ENCODE measurements at places on chromosomes 13 and 19.

DNA sequence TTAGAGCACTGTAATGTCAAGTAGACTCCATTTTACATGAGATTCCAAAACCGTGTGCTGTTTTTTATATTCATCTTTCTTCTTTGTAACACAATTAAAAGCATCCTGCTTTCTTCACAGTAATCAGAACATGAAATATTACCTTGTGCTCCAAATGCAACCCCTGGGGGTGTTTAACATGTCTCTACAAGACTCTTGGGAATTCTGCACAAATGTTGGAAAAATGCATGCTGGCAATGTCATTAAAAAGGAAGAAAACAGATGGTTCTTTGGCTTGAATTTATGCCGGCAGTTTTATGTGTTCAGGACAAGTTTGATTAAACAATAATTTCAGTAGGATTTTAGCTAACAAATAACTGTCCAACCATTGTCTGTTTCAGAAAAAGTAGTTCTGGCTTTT lies 159.1 kb downstream of the LIG4 start:
- DNase-seq = no peak

DNA sequence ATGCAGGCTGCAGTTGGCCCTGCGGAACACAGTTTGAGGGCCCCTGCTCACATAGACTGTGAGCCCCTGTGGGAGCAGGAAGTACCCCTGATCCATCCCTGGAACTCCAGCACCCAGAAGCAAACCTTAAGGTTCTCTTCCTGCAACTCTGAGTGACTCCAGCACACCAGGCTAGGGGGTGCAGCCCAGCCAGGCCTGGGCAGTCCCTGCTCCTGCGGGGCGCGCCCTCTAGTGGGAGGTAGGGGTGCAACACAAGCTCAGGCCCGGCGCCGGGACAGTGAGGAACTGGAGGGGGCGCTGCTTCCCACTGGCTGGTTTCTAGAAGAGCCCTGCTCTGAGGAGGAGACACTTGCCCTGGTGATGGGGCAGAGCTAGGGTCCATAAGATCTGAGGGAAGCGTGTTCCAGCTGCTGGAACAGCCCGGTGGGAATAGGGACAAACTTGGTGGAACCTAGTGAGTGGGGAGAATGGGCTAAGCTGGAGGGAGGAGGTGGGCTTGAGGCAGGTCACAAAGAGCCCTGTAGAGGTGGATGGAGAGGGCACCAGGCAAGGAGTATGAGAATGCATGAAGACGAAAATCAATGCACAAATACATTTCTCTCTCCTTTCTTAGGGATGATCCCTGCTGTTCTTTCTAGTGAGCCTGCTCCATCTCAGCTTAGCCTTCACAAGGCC lies 5.0 kb downstream of the ZSCAN5A start:
- peak; percentile 9 for DNase-seq

GRCh38 chr13:31166591-31166990 lies 4.9 kb upstream of the HSPH1 start:
- DNase-seq = no peak

DNA sequence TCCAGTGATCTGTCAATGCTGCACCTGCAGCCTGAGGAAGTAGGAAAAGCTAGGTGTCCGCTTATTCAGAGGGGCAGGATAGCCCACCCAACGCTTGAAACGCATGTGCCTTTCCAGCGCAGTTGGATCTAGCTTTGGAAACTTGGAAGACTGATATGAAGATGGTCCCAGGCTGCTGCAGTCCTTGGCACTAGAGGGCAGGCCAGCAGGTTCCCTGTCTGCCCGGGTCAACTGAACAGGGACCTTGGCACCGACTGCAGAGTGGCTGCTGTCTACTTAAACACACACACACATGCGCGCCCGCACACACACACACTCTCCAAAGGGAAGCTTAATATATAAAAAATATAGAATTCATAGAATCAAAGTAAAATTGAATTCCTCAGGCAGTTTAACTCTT lies 100.0 kb downstream of the TSHZ3 start:
- no peak for DNase-seq

DNA sequence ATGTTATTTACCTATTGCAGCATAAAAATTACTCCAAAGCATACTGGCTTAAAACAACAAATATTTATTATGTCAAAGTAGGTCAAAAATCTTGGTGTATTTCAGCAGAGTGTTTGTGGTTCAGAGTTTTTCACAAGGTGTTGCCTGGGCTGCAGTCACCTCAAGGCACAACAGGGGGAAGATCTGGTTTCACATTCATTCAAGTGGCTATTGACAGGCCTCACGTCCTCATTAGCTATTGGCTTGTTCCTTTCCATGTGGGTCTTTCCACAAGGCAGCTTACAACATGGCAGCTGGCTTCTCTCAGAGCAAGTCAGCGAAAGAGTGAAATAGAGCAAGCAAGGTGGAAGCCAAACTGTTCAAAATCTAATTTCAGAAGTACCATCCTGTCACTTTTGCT lies 602.9 kb downstream of the OLFM4 start:
- DNase-seq = no peak

- DNase-seq = no peak
Measured at GRCh38 chr19:56900573-56901097, 60.1 kb upstream of the PEG3 start.

DNA sequence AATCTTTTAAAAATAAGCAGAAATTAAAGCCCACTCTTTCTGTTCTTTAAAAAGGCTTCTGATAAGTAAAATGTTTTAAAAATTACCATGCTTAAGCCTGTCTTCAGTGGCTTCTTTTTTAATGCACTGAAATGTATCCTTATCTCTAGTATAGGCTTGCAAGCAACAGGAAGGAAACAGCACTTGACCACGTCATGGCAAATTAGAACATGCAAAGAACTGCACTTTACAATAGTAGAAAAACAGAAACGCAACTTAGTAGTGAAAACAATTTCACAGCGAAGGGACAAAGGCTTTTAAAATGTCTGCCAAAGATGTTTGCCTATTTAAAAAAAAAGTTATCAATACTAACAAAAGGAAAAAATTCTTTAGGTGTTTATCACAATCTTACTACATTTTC lies 36.3 kb downstream of the ELF1 start:
- DNase-seq = peak; percentile 36

- DNase-seq = no peak
Measured at GRCh38 chr13:33111414-33112110, 95.3 kb downstream of the KL start.
